ENCODE measurements at places on chromosomes 5 and 9.

DNA sequence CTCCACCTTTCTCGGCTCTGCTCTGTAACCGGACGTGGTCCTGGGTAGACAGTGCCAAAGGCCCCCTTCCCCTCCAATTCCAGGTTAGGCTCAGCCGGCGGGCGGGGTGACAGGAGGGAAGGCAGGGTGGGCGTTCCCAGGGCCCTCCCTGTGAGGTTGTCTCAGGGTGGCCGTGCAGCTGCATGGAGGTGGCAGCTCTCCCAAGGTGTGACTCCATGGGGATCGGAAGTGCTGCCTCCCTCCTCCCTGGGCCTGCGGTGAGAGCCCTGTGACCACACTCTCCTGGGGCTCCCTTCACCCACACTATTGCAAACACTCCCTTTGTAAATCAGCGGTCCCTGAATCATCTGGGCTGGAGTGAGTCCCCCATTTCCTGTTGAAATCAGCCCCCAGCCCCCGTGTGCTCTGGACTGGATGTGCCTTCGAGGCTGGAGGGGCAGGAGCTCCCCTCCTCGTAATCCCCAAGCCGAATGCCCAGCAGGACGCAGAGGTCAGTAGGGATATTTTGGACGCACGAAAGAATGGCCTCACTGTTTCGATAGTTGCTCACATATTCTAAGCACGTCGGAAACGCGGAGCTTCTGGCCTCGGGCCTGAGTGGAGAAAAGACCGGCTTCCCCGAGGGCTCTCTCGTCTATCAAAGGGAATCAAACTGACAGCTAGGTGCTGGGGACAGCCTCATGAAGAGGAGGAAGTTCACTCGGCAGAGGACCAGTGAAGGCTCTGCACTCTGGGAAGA is 107.6 kb upstream of the COL5A1 start:
- DNase-seq, result no peak

- DNase-seq, result no peak
These were observed 507.2 kb downstream of the BNC2 start for GRCh38 chr9:16363073-16363781.

GRCh38 chr5:37774912-37775483 is 64.8 kb downstream of the GDNF start:
- DNase-seq, result peak; percentile 4

- no peak for DNase-seq
These were observed 119.3 kb downstream of the RPS23 start for GRCh38 chr5:82158755-82159413.

- no peak for DNase-seq
These were observed 93.5 kb downstream of the MVB12B start for GRCh38 chr9:126420135-126420534.

All from natural killer cell (primary cell).